AG20443 (cell line): ENCODE measurements at places on chromosomes 1 and 21.

GRCh38 chr1:72281144-72281543 lies 1.2 kb downstream of the NEGR1 start:
- DNase-seq: peak; percentile 7

DNA sequence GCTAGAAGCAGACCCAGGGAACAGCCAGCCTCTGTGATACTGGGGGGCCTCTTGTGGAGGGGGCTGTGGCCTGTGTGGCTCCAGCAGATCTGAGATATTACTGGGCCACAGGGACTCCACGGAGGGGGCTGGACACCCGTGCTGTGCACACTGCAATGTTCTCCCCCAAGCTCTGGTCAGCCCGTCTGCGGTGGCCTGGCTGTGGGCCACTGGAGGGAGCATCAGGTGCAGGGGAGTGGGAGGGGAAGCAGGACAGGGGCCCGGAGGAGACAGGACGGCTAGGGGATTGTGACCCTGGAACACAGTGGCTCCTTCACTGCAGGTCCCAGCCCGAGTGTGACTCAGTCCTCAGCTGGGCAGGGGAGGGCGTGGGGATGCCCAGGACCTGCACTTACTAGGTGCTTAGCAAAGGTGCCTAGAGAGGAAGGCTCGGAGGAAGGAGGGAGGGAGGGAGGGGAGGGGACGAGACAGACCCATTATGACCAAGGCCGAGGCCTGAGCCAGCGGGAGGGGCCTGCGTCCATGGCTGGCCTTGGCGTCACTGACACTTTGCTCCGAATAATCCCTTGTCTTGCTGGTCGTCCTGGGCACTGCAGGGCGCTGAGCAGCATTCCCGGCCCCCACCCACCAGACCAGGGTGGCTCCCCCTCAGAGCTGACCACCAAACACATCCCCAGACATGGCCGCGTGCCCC lies 44.2 kb downstream of the PRDM16 start:
- no peak for DNase-seq

DNA sequence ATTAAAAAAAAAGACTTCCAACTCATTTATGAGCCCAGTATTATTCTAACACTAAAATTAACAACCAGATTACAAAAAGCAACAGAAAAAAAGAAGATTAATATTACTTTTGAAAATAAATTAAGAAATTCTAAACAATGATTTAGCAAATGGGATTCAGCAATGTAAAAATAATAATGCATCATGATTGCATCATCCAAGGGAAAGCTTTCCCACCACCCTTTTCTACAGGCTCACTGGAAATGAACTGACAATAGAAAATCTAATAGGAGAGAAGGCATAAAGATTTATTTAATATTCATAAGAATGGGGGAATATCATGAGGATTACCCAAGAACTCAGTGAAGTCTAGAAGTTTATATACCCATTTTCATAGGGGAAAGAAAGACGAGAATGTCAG lies 1671.9 kb downstream of the NCAM2 start:
- no peak for DNase-seq

DNA sequence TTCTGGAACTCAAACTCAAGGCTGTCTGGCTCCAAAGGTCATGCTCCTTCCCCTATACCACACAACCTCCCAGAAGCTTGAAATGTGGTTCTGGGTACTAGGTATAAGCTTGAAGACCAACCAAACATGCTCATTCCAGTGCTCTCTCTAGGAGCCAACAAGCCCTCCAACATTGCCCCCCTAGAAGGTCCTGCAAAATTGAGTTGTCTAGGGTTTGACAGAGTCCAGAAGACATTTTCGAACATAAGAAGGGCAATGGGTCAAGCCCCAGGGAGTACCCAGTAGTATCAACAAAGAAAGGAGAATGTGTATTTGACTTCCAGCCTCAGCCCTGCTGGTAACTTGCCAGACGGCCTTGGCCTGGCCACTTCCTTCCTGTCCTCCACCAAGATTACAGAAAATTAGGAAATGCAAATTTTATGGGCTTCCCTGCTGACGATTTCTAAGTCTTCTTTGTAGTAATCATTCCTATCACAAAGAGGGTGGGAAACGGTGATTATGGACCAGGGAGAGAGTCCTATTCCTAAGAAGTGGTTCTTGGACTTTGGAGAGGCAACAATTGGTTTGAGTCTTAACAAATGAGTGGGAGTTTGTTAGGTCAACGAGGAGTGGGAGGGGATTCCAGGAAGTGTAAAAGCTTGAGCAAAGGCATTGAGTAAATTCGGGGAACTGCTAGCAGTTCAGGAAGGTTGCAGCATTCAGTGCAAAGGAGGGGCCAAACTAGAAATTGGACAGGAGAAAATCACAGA lies 18.7 kb upstream of the SLAMF1 start:
- no peak for DNase-seq

GRCh38 chr1:34078383-34078782 lies 86.6 kb downstream of the CSMD2 start:
- DNase-seq: no peak

DNA sequence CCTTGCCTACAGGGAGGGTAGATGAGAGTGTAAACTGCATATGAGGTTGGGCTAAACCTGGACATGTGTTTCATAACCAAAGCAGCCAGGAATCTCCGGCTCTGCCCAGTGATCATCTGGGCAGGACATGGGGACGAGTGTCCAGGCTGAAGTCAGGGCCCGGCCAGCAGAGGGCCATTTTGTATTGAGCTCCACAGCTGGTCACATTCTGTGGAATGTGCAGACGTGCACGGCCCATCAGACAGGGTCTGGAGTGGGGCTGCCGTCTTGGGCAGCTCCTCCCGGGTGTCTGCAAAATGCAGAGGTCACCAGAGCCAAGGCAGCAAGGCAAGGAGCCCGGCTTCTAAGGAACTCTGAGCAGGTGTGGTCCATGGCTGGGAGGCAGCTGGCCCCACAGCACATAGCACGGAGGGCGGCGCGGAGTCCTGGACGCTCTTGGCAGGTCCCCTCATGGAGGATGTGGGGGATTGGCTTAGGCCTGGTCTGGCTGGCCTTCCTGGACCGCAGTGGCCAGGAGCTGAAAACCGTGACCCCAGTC lies 6.2 kb downstream of the LRRC3 start:
- DNase-seq: peak; percentile 53

DNA sequence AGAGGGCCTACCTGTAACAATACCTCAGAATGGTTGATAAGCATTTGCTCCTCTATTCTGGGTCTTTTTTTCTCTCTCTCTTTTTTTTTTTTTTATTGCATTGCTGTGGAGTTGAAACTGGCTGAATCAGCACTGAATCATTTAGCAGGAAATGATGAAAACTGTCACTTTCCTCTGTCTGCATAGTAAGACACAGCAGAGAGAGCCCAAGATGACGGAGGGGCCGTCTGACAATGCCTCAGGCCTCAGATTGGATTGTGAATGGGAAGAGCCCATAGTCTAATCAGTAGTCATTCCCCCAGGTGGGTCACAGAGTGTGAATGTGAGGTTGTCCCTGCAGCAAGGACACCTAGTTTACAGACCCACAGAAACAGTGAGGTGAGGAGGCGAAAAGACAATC lies 193.2 kb upstream of the PLXNA2 start:
- DNase-seq: peak; percentile 40

- no peak for DNase-seq
Observed at GRCh38 chr1:50971748-50972305, 1.8 kb downstream of the CDKN2C start.

DNA sequence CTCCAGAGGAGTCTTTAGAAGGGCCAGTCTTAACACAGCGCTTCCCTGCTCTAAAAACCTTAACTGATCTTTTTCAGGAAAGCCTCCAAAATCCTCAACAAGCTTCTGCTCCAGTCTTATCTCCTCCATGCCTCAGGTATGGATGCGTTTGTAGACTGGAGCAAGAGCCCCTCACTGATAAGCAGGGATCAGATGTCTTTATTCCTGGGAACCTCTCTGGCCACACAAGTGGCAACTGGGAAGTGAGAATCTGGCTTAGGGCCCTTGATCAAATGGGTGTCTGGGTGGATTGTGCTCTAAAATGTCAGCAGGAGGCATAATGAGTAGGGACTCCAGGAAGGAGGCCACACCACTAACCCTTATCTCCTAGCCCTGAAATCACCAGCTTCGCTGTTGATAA lies 1.4 kb downstream of the ZBTB8A start:
- DNase-seq: no peak

DNA sequence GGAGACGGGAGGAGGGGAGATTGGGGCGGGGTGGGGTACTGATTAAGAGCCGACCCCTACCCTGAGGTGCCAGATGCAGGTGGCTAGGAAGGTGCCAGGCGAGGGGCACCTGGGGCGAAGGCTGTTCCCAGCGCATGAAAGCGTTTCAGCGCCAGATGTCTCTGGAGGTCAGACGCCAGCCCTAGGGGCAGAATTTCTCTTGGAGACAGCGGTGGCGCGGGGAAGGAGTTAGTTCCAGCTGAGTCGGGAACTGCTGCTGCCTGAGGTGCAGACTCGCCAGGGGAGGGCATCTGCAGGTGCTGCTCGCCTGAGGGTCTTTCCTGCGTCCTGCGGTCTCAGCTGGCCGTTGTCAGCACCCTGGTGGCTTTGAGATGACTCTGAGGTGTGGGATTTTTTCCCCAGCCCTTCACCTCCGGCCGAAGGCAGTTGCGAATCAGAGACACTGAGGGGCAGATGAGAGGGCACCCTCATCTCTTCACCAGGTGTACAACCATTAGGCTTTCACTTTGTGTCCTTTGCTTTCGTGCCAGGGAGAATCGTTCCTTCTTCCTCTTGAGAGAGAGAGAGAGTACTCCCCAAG lies 539 bp downstream of the CGN start:
- DNase-seq: peak; percentile 41

DNA sequence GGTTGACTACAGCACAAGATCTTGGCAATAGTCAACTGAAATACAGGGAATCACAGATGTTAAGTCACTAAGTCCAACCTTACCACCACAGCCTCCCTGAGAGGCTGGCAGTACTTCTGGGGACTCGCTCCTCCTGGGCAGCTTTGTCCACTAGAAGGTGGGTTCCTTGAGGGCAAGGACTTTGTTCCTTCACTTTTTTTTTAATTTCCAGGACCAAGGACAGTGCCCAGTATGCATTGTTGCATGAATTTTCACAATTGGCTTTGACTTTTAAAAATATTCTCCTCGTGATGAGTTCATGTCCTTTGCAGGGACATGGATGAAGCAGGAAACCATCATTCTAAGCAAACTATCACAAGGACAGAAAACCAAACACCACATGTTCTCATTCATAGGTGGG lies 96.7 kb upstream of the IGSF21 start:
- no peak for DNase-seq

- DNase-seq: no peak
Observed at GRCh38 chr1:76023669-76024435, 50.7 kb upstream of the ST6GALNAC3 start.
